ENCODE measurements at places on chromosomes 1 and 21.
A peak's percentile ranks its signal among the peaks of the same experiment; 100 is the strongest.

DNA sequence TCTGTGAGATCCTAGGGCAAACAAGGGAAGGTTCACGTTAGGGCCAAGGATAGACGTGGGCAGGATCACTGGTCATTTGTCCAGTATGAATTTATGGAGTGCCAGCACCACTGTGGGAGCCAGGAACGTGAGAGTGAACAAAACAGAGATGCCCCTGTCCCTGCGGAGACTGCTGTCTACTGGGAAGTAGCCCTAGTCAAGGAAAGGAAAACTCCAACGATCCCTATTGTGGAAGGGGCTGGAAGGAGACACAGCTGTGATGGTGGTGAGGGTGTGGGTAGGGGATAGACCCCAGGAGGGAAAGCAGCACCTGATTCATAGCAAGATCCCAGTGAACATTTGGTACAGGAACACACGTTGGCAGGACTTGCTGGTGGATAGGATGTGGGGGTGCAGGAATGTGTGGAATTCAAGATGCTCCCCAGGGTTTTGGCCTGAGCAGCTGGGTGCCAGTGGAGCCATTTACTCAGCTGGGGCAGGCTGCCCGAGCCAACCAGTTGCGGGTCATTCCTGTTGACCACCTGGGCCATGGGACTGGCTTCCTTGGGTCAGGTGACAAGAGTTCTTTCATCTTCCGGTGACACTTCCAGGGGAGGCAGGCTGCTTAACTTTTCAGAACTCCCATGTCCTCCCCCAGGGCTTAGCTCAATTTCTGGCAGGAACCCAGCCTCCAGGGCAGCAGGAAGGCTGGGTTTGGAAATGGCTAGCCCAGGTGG is 1.2 kb upstream of the ATP13A2 start:
- no peak for DNase-seq

DNA sequence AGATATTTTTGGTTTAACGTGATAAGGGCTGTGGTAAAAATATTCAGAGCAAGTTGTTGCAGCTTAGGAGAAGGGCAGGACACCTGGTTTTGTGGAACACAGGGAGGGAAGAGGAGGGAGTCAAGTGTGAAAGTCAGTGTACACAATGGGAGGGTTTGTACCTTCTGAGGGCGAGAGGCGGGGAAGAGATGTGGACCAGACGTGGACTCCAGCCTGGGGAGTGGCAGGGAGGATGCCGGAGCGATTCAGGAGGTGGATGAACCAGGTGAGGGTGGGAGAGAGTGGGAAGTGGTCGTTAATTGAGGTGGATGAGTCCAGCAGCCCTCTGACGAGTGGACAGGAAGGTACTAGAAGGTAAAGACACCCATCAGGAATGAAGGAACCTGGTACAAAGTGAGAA is 52.2 kb upstream of the IRF2BP2 start:
- DNase-seq = no peak

DNA sequence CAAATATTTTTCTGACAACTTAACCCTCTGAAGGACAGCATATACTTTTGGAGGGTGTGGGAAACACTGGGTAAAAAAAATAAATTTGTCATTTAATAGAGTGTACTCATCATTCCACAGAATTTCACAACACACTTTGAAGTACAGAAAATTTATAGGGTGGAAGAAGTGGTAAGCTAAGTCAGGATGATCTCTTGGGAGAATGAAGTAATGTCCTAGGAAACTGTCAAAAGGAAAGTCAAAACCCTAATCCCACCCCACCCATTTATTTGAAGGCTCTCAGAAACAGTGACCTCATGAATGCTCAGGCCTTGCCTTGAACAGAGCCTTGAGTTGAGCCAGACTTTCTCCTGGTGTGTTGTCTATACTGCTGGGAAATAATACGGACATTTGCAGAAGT is 7.3 kb upstream of the UAP1 start:
- DNase-seq = no peak

- DNase-seq = no peak
These were observed 4.9 kb upstream of the S100A8 start for GRCh38 chr1:153395776-153396175.

DNA sequence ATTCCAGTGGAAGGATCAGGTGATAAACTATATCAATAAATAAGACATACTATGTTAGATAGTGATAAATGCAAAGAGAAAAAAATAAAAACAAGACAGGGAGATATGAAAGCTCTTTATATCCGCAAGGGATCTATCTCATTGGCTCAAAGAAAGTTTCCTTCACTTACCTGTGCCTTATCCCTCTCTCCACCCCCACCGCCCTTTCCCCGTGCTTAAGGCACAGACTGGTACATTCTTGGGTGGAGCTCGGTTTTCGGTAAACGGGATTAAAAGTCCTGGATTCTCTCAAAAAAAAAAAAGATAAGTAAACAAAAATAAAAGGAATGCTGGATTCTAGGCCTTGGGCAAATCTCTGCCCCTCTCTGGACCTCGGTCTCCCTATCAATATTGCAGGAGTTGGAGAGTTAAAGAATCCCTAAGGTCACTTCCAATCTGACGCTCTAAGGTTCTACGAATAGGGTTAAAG is 593 bp upstream of the DNAJC16 start:
- DNase-seq = no peak

GRCh38 chr1:92834617-92835016 is 2.8 kb downstream of the RPL5 start:
- no peak for DNase-seq

GRCh38 chr21:45858180-45858579 is 123.4 kb upstream of the COL6A1 start:
- no peak for DNase-seq

- DNase-seq = no peak
These were observed 75.2 kb upstream of the C1orf21 start for GRCh38 chr1:184311580-184311979.

DNA sequence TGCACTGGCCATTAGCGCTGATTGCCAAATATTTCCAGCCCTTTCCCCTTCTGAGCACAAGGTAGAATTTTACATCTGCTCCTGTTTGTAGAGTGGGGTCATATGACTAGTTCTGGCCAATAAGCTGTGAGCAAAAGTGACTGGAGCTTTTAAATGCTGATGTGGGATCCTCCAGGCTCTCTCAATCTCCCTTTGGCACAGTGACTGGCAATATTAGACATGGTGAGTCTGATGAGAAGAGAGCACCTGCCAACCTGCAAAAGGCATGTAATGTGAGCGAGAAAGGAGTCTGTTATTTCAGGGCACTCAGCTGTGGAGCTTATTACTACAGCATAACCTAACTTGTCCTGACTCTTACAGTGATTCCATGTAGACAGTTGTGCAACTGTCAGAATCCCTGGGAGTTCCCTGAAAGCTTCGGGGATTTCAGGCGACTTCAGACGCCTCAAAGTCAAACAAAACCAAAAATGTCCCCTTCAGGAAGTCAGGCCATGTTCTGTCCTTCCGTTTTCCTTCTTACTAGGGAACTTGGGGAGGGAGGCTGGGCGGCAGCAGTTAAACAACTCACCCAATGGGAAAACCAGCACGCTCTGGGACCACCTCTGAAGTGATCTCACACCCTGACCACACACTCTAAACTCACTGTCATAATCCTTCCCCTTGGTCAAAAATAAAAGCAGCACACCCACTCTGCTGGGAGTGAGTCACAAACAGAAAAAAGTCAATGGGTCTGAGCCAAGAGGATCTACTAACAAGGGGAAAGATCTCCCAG is 3.6 kb upstream of the RASSF5 start:
- peak; percentile 74 for DNase-seq

DNA sequence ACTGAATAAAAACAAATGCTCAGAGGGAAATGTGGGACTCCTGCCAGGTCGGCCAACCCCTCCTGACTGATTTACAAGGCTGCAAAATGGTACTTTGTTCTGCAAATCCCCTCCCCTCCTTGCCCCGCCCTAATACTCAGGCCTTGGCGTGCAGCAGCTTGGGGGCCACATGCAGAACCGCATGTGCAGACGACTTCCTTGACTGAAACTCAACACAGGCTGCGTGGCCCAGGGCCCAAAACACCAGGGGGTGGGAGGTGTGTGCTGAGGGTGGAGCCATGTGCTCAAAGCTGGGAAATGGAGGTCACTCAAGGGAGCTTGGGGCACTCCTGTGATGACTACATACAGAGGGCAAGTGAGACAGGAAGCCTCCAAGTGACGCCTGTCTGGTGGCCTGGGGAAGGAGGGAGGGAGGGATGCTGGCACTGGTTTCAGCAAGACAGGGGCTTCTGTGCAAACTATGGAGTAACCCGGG is 87.2 kb downstream of the MRPL37 start:
- DNase-seq = peak; percentile 85

DNA sequence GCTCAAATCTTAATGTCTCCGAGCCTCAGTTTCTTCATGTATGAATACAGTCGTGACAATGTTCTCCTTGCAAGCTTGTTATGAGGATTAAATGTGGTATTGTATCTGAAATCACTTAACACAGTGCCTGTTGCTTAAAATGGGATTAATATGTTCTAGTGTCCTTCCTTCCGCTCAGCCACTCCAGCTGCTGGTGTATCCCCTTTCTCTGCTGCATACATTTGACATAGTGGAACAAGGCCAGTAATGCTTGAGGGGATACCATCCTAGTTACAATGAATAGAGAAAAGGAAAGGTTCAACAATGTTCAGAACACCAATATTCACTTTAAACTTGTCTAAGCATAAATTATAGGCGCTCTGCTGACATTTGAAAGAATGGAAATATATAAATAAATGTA is 64.0 kb downstream of the PROX1 start:
- no peak for DNase-seq

- peak; percentile 36 for DNase-seq
These were observed 794 bp upstream of the TOR3A start for GRCh38 chr1:179080866-179081686.

GRCh38 chr1:36440044-36440443 is 10.2 kb downstream of the OSCP1 start:
- no peak for DNase-seq

DNA sequence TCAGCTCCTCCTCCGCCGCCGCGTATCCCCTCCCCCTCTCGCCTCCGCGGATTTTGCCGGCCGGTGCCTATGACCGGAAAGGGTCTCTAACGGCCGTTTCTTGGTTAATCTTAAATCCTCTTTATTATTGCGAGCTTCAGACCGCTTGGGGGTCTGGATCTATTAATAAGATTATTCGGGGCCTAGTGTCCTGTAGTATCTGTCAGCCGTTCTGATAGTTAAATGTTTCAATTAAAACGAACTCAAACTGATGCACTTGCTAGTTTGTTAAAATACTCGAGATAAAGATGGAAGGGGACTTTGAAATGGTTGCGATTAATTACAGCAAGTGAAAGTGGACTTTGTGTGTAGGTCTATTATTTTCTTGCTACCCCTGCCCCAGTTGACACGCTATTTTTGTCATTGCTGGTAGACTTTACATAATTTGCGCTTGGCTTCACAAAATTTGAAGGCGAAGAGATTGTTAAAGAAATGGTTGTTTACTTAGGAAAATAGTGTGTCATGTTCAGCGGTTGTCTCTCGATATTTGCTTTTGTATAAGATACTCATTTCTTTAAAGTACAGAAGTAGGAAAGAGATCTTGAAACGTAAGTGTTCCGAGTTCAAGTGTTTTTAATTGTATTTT is 779 bp downstream of the SON start:
- DNase-seq = no peak

GRCh38 chr1:79660129-79660528 is 653.6 kb upstream of the ADGRL4 start:
- DNase-seq = no peak

- no peak for DNase-seq
These were observed 381.4 kb upstream of the PROX1 start for GRCh38 chr1:213606252-213606820.

Data from activated T-cell treated with anti-CD3 and anti-CD28 coated beads, Interleukin-2, amount 50 U/mL, for 48 hours (primary cell).